SJSA1 (cell line): ENCODE measurements at places on chromosomes 11 and 22.

DNA sequence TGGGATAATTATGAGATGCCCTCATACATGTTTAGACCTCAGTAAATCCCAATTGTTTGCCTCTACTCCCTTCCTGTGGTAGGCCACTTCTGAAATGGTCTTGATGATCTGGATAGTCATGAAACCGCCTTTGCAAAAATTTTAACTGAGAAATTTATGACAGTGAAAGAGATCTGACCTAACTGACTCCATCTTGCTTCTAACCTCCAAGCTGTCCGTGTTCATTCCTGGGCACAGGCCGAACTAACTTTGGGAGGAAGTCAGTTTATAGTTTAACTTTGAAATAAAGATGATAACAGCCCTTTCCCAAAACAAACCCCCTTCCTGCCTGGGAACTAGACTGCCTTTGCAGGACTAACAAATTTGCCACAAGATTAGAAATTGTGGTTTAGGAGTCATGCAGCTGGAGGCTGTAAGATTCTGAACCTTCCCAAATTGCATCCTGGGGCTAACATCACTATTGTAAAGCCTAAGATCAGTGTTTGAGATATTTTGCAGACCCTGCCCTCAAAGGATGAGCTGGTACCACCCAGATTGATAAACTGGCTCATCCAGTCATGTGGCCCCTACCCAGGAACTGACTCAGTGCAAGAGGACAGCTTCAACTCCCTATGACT is 19.9 kb upstream of the CTR9 start:
- H3K27me3 ChIP-seq, result no peaks in the 10 kb centered on the region
- no peak for DNase-seq
- H3K4me1 ChIP-seq, result peaks cover 20% of the 10 kb centered on the region

DNA sequence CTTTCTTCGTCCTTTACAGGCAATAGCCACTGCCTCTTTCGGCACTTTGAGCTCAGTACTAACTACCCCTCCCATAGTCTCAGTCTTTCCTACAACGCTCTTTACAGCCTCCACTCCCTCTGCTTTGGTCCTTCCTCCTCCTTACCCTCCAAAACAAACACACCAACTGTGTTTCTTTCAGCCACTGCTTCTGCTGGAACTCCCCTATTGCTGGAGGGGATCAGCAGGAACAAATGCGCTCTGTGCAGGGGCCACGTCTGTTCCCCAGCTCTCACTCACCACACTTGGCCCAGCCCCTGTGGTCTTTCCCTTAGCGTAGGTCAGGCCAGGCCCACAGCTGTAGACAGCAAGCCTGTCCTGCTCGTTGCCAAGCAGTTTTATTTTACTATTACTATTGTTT is 42.3 kb downstream of the PC start:
- H3K4me1 ChIP-seq, result no peaks in the 10 kb centered on the region
- no peak overlapping the region for H3K27ac ChIP-seq
- no peak for DNase-seq
- H3K36me3 ChIP-seq, result no peaks in the 10 kb centered on the region
- no peak overlapping the region for H3K4me3 ChIP-seq

GRCh38 chr11:4514196-4514595 is 30.8 kb upstream of the OR52M1 start:
- H3K27ac ChIP-seq, result no peak overlapping the region
- H3K36me3 ChIP-seq, result no peaks in the 10 kb centered on the region
- H3K4me3 ChIP-seq, result no peak overlapping the region
- no peak for DNase-seq

GRCh38 chr22:41177622-41178424 is 27.3 kb upstream of the L3MBTL2 start:
- H3K27ac ChIP-seq, result no peak overlapping the region
- no peak for DNase-seq
- peaks cover 16% of the 10 kb centered on the region for H3K4me1 ChIP-seq
- peaks cover 76% of the 10 kb centered on the region for H3K36me3 ChIP-seq

GRCh38 chr11:9783986-9784385 is 120.1 kb downstream of the SWAP70 start:
- no peaks in the 10 kb centered on the region for H3K4me1 ChIP-seq
- H3K36me3 ChIP-seq, result peaks cover 62% of the 10 kb centered on the region
- DNase-seq, result no peak
- H3K27me3 ChIP-seq, result no peaks in the 10 kb centered on the region

DNA sequence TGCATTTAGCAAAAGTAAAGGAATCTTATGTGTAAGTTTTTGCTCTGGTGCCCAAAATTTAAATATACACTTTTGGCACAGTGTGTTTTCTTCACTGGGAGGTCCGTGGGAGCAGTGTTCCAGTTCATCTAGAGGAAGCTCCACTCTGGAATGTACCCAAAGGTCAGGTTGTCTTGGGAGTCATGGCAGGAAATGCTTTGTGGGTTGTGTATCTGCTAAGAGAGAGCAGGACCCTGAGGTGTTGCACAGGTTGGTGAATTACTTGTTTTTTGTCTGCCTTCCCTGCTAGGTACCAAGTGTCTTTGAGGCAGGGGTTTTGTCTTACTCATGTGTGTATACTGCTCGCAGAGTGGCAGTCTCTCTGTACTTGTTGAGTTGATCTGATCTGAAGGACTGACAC is 37.3 kb downstream of the DIXDC1 start:
- no peak overlapping the region for H3K4me3 ChIP-seq
- no peaks in the 10 kb centered on the region for H3K27me3 ChIP-seq
- H3K4me1 ChIP-seq, result peaks cover 11% of the 10 kb centered on the region
- H3K36me3 ChIP-seq, result no peaks in the 10 kb centered on the region
- H3K27ac ChIP-seq, result no peak overlapping the region
- no peak for DNase-seq
